ENCODE measurements at places on chromosomes 4 and X. TPM values are rescaled to one million over a fixed set of nuclear protein-coding genes. Genes with fewer than 3 reads are reported as not detected.

Gene TNMD
- total RNA-seq: 34.9 TPM

Gene RUFY3
- total RNA-seq: 68.9 TPM

Gene EGF
- total RNA-seq: 8.4 TPM

Gene TMEM154
- total RNA-seq: 11.3 TPM

Gene SYTL5
- 5.8 TPM for total RNA-seq

Gene ARMCX4
- total RNA-seq: 11.6 TPM

Gene STK32B
- total RNA-seq: 7.0 TPM

DNA sequence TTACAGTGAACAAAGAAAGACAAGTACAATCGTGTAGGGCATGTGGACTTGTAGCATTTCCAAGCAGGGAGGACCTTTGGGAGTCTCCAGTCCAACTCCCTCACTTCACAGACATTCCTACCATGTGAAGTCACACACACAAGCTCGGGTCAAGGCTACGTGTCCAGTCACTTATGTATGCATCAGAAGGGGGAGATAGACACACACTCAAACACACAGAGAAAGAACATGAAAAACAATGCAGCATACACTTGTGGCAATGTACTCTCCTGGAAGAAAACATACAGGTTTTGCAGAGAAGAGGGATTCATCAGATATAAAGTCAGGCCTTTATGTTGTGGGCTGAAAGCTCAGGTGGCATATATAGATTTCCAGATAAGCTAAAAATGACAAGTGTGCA lies 136.1 kb upstream of the MID1 start:
- DNase-seq: peak; percentile 75

DNA sequence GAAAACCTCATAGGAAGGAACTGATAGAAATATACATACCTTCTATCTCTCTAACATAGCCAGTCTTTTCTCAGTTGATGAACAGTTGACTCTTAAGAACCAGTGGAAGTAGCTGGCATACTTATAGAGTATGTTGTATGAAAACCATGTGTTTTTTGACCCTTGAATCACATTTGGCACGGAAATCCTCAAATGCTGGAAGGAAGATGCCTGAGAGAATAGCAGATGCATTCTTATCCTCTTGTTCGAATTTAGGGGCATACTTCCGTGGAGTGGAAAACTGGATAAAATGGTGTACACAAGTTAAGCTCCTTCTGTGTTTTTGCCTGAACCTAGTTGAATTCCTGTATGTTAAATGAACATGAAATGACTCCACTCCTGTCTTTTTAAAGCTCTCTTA lies 145.5 kb downstream of the PCDH7 start:
- no peak for DNase-seq

GRCh38 chr4:155540698-155541097 lies 126.0 kb upstream of the GUCY1A1 start:
- no peak for DNase-seq

- no peak for DNase-seq
Measured at GRCh38 chr4:137065311-137065710, 467.0 kb downstream of the PCDH18 start.

- no peak for DNase-seq
Measured at GRCh38 chr4:55395218-55395528, 584 bp upstream of the TMEM165 start.

DNA sequence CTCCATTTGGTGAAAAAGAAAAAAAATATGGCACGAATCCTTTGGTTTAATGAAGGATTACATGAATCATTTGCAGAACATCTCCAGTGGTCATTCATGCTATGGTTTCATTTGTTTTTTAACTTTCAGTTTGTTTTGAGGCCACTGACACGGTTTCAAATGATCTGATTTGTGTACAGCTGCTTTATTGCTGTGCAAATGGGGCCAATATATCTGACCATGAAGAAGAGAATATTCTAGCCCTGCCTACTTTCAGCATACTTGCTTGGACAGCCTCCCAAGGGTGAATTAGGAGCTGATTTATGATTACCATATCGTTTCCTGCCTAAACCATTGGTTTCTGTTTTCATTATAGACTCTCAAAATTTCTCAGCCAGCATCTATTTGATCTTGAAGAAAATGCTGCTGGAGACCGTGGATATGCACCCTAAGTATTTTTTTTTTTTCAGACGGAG lies 30.7 kb downstream of the SPARCL1 start:
- DNase-seq: peak; percentile 41

DNA sequence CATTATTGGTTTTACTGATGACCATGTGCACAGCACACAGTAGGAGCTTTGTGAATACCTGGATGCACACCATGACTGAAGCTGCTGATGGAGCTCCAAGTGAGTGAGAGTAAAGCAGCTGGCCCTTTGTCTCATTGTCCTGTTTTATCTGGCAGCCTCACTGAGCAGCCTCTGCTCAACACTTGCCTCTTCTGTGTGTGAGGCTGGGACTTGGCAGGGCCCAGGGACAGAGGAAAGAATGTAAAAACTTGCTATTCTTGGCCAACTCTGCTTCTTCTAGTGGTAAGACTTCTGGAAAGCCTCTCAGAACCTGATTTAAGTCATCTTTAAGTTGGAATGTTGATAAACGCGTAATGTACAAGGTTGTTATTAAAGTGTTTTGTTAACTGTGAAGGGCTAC lies 61.4 kb downstream of the BEX1 start:
- no peak for DNase-seq

DNA sequence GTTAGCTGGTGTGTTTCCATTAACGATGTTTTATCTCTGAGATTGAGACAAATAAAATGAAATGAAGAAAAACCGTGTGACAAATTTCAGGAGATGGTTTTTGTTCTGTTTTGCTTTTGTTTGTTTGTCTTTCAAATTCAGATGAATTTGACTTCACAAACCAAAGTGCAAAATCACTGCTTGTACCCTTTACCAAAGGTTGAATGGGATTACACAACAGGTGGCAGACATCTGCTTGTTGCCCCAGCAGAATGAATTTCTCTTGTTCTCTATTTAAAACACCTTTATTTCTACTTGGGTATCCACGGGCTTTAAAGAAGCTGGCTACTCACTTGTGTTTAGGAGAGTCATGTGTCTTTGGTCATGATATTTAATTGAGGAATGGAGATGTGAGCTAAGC lies 239.7 kb upstream of the CLNK start:
- DNase-seq: no peak

DNA sequence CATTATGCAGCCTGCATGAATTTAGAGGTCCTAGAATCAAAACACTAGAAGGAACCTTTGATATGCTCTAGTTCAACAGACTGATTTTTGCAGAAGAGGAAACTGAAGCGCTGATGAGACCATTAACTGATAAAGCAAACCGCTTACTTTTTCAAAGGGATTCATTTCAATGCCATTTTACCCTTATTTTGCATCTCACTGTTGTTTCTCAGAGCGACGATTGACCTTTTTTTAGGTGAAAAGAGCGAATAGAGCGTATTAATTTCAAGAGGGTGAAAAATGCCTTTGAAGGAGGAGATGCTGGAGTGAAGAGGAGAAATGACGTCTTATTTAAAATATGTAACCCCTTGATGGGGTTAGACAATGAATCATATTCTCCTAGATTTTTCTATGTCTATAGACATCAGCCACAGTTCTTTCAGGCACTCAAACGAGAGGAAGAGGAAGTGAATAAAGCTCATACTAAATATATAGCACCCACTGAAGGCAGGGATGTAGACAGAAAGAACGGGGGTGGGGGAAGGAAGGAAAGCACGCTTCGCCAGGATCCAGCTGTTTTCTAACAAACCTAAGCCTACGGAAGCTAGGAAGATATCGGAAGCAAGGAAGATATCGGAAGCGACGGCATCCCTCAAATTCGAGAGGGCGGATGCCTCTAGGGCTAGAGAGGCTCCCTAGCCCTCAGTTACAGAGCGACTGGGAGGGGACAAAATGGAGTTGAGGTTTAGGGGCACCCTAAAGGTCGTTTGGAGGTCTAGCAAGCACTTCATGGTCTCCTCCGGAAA lies 848 bp downstream of the ACSL4 start:
- DNase-seq: peak; percentile 22

DNA sequence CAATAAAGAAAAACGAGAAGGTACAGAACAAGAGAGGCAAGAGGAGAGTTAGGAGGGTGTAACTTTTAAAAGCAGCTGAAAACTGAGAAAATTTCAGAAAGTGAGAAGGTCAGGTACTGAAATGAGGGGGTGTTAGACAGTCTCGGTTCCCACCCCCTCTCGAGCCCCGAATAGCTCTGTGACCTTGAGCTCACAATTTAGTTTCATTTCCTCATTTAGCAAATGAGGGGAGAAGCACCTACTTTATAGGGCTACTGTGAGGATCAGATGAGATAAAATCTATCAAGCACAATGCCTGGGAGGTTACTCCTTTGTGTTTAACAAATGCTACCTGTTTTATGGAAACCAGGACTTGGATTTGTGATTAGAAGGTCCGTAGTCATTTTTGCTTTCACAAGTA lies 4.9 kb downstream of the UGT8 start:
- no peak for DNase-seq

DNA sequence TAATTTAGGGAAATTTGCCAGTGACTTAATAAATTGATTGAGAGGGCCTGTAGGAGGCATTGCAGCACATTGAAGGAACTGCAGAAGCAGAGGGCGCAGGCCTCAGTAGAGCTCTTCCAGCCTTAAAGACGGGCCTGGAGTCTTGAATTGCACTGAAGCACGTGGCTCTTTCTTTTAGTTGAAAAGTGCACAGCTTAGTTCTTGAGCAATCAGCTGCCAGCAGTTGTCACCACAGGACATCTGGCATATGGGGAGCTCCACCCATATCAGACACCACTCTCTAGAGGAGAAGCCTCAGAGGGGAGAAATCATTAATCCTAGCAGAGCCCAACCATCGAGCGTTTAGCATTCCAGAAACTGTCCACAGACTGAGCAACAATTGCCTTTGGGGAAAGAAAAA lies 16.0 kb upstream of the FGF16 start:
- peak; percentile 6 for DNase-seq

GRCh38 chr4:186647821-186648220 lies 75.8 kb downstream of the FAT1 start:
- no peak for DNase-seq

DNA sequence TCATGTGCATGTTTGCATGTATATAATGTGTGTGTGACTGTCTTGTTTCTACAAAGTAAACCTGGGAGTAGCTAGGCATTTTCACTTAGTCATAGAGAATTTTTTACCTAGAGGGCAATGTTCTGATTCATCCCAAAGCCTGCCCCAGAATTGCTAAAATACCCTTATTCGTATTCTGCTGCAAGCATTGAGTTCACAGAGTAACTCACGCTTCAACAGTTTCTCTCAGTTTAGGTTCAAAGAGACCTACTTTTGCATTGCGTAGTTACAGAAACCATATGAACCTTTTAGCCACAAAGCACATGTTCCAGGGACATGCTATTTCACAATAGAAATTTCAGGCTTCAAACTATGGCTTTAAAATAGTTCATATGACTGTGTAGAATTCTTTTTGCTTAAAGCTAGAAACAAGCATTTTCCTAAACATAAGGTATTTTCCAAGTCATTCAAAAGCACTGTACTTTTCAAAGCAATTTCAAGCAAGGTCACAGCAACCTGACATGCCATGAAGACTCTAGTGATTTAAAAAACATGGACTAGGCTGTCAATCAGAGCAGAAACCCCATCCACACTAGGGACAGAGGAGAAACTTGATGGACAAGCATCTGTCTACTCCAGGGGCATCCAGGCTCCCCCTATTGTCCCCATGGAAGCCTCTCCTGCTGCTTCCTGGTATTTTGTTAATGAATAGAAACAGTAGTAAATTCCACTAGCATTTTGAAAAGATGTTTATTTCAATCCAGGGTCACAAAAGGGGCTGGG lies 81.5 kb upstream of the MAPK10 start:
- DNase-seq: no peak

GRCh38 chrX:10111364-10112148 lies 45.2 kb upstream of the CLCN4 start:
- no peak for DNase-seq

- no peak for DNase-seq
Measured at GRCh38 chr4:8697826-8698225, 105.3 kb downstream of the CPZ start.

DNA sequence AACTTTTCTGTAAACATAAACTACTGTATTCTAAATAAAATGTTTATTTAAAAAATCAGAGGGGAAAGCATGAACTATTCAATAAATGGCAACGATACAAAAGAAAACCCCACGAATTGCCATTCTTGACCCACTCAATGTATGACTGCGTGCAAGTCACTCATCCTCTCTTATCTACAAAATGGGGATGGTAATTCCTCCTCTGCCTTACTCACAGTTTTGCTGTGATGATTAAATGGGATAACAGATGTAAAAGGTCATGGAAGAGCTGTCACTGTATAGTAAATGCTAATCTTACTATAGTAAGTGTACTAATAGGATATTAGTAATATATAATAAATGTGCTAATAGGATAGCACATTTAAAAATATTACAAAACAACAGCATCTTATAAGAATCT lies 173.4 kb downstream of the SCFD2 start:
- DNase-seq: no peak

DNA sequence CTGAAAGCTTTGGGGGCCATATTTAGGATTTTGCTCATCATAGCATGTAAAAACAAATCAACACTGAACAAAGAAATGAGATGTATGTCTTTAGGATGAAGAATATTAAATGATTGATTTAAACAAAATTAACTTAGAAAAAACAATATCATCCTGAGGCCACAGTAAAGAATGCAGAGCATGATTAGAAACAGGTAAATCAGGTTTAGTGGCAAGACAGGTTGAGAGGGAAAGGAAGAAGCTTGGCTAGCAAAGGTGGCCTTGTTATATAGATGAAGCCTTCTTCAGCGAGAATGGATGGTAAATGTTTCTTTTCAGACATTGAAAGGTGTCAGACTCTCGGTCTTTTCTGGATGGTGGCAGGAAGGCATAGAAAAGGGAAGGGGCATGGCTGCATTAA lies 11.9 kb upstream of the MAGEB16 start:
- peak; percentile 2 for DNase-seq

- DNase-seq: no peak
Measured at GRCh38 chr4:122118243-122118642, 33.9 kb upstream of the BLTP1 start.

DNA sequence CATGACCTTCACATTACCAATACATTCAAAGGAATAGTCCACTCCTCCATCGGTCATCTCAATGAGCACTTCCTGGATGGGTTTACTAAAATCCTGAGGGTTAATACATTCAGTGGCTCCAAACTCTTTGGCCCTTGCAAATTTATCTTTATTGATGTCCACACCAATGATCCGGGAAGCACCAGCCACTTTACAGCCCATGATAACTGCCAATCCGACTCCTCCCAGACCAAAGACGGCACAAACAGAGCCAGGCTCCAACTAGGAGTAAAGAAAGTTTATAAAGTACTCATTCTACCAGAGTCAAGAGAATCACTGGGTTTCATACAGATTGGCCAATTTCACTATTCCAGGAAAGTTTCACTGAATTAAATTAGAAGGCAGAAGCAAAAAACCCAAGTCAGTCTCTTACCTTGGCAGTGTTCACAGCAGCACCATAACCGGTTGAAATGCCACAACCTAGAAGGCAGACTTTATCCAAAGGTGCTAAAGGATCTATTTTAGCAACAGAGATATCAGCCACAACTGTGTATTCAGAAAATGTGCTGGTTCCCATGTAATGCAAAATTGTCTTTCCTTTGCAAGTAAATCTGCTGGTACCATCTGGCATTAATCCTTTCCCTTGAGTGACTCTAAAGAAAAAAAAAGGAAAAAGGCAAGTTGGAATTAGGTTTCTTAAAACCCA lies 12.2 kb downstream of the ADH5 start:
- no peak for DNase-seq

GRCh38 chrX:154368630-154369448 lies 5.6 kb downstream of the FLNA start:
- DNase-seq: peak; percentile 91
